ENCODE measurements at places on chromosomes 7 and 10. TPM values are rescaled to one million over a fixed set of nuclear protein-coding genes. Genes with fewer than 3 reads are reported as not detected.
A peak's percentile ranks its signal among the peaks of the same experiment; 100 is the strongest.

- no peaks in the 10 kb centered on the region for H3K27me3 ChIP-seq
- H3K36me3 ChIP-seq = no peaks in the 10 kb centered on the region
- H3K4me1 ChIP-seq = no peaks in the 10 kb centered on the region
These were observed 202.6 kb downstream of the COBL start for GRCh38 chr7:51113962-51114361.

DNA sequence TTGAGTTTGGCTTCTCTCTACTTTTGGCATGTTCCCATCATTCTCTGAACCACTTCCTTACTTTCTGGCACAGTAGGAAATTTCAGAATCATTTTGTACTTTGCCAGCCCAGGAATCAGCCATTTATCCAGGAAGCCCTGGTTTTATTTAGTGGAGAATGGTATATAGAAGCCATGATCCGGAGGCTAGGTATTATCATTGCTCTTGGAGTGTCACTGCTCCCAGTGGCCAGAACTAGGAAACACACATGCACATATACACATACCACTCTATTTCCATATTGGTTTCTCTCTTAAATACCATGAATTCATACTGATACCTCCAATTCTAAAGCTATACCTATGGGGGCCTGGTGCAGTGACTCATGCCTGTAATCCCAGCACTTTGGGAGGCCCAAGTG lies 36.3 kb downstream of the SUFU start:
- no peak overlapping the region for H3K4me3 ChIP-seq
- no peak overlapping the region for H3K27ac ChIP-seq
- no peaks in the 10 kb centered on the region for H3K36me3 ChIP-seq
- H3K27me3 ChIP-seq = no peaks in the 10 kb centered on the region
- no peaks in the 10 kb centered on the region for H3K4me1 ChIP-seq

DNA sequence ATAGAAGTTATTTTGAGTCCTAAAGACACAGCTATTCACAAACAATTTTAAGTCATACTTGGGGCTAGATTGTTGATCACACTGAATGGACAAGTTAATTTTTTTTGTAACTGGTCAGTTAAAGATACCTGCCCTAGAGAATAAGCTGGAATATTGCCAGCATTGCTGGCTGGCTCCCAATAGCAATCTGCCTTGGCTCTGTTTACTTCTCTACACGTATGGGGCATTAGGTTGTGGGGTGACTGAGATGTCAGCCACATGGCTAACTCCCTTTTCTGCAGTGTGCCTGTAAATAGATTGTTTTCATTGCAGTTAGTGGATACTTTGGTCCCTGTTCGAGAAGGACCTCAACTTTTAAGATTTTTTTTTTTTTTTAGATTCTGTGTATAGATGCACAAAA lies 128.2 kb downstream of the SEMA3E start:
- H3K4me3 ChIP-seq = no peak overlapping the region
- no peaks in the 10 kb centered on the region for H3K36me3 ChIP-seq
- H3K27me3 ChIP-seq = no peaks in the 10 kb centered on the region
- peak; percentile 24 for DNase-seq
- H3K4me1 ChIP-seq = peaks cover 45% of the 10 kb centered on the region

FAM25A gene
- total RNA-seq = not detected

- no peak overlapping the region for H3K4me3 ChIP-seq
- DNase-seq = no peak
- H3K27ac ChIP-seq = peak overlapping the region; percentile 67
- H3K36me3 ChIP-seq = no peaks in the 10 kb centered on the region
These were observed 583.3 kb upstream of the SORCS1 start for GRCh38 chr10:107747851-107748250.

MUC12 gene
- total RNA-seq = 1.3 TPM

DNA sequence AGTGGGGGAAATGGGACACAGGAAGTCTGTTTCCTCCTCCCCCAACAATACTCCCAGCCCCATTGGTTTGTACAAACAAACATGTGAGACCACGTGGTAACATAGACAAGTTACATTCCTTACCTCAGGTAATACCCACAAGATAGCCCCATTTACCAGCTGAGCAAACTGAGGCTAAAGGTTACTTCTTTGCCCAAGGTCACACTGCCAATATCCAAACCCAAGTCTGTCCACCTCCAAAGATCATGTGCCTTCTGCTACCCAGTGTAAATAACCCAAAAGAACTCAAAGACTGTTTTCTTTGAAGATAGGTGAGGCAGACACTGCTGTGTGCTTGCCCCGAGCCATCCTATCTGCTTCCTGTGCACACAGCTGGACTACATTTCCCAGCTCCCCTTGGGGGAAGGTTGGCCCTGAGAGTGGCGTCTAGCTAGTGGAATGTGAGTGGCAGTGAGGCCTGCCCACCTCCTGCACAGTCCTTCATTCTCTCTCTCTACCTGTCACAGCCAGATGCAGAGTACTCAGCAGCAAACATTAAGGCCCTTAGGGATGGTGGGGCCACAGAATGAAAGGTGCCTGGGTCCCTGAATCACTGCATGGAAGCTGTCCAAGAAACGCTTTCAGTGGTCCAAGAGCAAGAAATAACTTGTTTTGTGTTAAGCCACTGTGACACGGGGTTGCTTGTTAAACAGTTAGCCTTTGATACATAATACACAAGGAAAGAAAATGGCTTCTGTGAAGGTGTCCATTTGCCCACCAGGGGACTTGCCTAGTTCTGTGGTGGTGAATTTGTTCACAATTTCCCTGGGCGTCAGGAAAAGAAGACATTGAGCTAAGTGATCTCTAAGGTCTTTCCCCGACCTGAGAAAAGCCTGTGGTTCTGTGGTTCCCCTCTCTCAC lies 257.7 kb upstream of the NFE2L3 start:
- no peak overlapping the region for H3K4me3 ChIP-seq
- peaks cover 6% of the 10 kb centered on the region for H3K36me3 ChIP-seq
- H3K27ac ChIP-seq = peak overlapping the region; percentile 42
- peaks cover 30% of the 10 kb centered on the region for H3K4me1 ChIP-seq
- DNase-seq = peak; percentile 73

DNA sequence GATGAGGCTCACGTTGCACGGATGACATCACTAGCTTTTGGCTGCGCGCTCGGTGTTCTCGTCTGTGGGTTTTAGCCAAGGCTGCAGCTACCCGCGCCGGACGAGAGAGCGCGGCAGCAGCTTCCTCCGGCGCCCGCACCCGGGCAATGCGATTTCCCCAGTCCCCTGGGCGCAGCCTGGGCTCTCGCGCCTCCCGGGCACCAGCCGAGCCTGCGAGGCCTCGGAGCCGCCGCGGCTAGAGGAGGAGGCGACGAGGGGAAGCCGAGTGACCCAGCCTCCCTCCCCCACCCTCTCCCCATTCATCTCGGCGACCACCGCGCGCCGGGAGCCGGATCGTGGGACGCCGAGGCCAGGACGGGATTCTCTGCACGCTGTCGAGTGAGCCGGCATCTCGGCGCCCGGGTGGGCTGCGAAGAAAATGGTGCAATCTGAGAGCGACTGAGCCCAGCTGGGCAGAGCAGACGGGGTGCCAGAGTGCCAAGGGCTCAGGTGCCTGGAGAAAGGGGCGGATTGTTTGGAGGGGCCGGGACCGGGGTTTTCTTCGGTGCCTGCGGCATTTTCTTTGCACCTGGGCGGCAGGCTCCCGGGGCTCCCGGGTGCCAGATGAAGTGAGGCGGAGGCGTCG lies 1.2 kb upstream of the TMEM178B start:
- DNase-seq = peak; percentile 35
- H3K27ac ChIP-seq = no peak overlapping the region
- H3K27me3 ChIP-seq = peaks cover 49% of the 10 kb centered on the region
- peaks cover 9% of the 10 kb centered on the region for H3K4me1 ChIP-seq
- peaks cover 29% of the 10 kb centered on the region for H3K36me3 ChIP-seq

DNA sequence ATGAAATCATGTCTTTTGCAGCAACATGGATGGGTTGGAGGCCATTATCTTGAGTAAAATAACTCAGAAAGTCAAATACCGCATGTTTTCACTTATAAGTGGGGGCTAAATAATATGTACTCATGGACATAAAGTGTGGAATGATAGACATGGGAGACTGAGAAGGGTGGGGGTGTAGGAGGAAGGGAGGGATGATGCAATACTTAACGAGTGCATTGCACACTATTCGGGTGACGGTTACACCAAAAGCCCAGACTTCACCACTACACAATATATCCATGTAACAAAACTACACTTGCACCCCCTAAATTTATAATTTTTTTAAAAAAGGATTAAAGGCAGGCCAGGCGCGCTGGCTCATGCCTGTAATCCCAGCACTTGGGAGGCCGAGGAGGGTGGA lies 13.6 kb downstream of the LGI1 start:
- no peaks in the 10 kb centered on the region for H3K36me3 ChIP-seq
- no peak overlapping the region for H3K27ac ChIP-seq
- DNase-seq = no peak
- no peak overlapping the region for H3K4me3 ChIP-seq
- peaks cover 55% of the 10 kb centered on the region for H3K27me3 ChIP-seq
- peaks cover 8% of the 10 kb centered on the region for H3K4me1 ChIP-seq

- peak within 1 kb of the TSS; percentile 8 for H3K27ac ChIP-seq
- H3K36me3 ChIP-seq = peaks cover 16% of the 10 kb centered on the region
- peaks cover 30% of the 10 kb centered on the region for H3K27me3 ChIP-seq
- DNase-seq = peak; percentile 59
- peak within 1 kb of the TSS; percentile 65 for H3K4me3 ChIP-seq
- peaks cover 27% of the 10 kb centered on the region for H3K4me1 ChIP-seq
These were observed at the start of gene LRMDA for GRCh38 chr10:75431180-75432111. Gene LRMDA, plus strand, starts transcription at chr10:75431624.

SPDYE16 gene
- not detected for total RNA-seq

DNA sequence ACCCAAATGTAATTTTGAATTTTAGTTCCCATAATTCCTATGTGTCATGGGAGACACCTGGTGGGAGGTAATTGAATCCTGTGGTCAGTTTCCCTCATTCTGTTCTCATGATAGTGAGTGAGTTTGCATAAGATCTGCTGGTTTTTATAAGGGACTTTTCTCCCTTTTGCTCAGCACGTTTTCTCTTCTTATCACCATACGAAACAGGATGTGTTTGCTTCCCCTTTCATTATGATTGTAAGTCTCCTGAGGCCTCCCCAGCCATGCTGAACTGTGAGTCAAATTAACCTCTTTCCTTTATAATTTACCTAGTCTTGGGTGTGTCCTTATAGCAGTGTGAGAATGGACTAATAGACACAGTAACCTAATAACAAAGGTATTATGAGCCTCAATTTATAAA lies 36.1 kb upstream of the ZNF736 start:
- no peak for DNase-seq
- no peak overlapping the region for H3K4me3 ChIP-seq
- no peaks in the 10 kb centered on the region for H3K27me3 ChIP-seq
- H3K27ac ChIP-seq = no peak overlapping the region
- H3K4me1 ChIP-seq = no peaks in the 10 kb centered on the region

FGFBP3 gene
- total RNA-seq = 1.9 TPM

ARPC1B gene
- total RNA-seq = 107 TPM

- H3K27me3 ChIP-seq = no peaks in the 10 kb centered on the region
- H3K4me3 ChIP-seq = peak overlapping the region; percentile 31
- DNase-seq = peak; percentile 41
- peaks cover 5% of the 10 kb centered on the region for H3K36me3 ChIP-seq
- H3K27ac ChIP-seq = peak overlapping the region; percentile 84
These were observed 985.8 kb downstream of the REEP3 start for GRCh38 chr10:64506963-64507362.

GRCh38 chr10:131070856-131071255 lies 240.7 kb downstream of the TCERG1L start:
- DNase-seq = no peak
- no peaks in the 10 kb centered on the region for H3K4me1 ChIP-seq
- no peaks in the 10 kb centered on the region for H3K36me3 ChIP-seq
- H3K27ac ChIP-seq = no peak overlapping the region
- H3K4me3 ChIP-seq = no peak overlapping the region

FAM25G gene
- not detected for total RNA-seq

GRCh38 chr7:4277936-4278335 lies 404.2 kb upstream of the FOXK1 start:
- H3K27ac ChIP-seq = no peak overlapping the region
- no peaks in the 10 kb centered on the region for H3K36me3 ChIP-seq
- no peak for DNase-seq
- no peaks in the 10 kb centered on the region for H3K27me3 ChIP-seq
- H3K4me3 ChIP-seq = no peak overlapping the region
- H3K4me1 ChIP-seq = no peaks in the 10 kb centered on the region

GRCh38 chr10:127715249-127715648 lies 21.7 kb upstream of the FOXI2 start:
- no peak overlapping the region for H3K27ac ChIP-seq
- H3K36me3 ChIP-seq = no peaks in the 10 kb centered on the region
- no peak overlapping the region for H3K4me3 ChIP-seq
- DNase-seq = no peak

DNA sequence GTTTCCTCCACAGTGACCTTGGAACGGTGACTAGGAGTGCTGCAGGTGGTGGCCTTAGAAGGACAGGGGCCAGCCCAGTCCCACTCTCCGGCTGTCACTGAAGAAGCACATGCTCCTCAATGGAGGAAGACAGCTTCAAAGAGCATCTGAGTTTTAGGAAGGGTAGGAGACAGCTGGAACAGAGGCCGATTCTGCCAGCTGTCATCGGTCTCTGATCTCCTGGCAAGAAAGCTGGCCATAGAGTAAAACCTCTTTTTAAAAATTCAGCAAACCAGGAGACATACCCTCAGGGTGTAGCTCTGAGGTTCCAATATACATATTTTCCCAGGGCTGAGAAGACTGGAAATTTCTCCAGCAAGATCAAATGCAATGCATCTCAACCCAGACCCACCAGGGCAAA lies 55.9 kb downstream of the KCNMA1 start:
- peaks cover 14% of the 10 kb centered on the region for H3K4me1 ChIP-seq
- H3K36me3 ChIP-seq = no peaks in the 10 kb centered on the region
- H3K4me3 ChIP-seq = no peak overlapping the region
- peaks cover 24% of the 10 kb centered on the region for H3K27me3 ChIP-seq
- DNase-seq = no peak

TCF7L2 gene
- total RNA-seq = 43.0 TPM

GRCh38 chr7:98998821-98999725 lies 120.7 kb downstream of the TRRAP start:
- H3K27ac ChIP-seq = no peak overlapping the region
- H3K27me3 ChIP-seq = no peaks in the 10 kb centered on the region
- DNase-seq = no peak
- no peak overlapping the region for H3K4me3 ChIP-seq
- H3K36me3 ChIP-seq = peaks cover 32% of the 10 kb centered on the region
- no peaks in the 10 kb centered on the region for H3K4me1 ChIP-seq

TMEM176B gene
- 7.3 TPM for total RNA-seq

DNA sequence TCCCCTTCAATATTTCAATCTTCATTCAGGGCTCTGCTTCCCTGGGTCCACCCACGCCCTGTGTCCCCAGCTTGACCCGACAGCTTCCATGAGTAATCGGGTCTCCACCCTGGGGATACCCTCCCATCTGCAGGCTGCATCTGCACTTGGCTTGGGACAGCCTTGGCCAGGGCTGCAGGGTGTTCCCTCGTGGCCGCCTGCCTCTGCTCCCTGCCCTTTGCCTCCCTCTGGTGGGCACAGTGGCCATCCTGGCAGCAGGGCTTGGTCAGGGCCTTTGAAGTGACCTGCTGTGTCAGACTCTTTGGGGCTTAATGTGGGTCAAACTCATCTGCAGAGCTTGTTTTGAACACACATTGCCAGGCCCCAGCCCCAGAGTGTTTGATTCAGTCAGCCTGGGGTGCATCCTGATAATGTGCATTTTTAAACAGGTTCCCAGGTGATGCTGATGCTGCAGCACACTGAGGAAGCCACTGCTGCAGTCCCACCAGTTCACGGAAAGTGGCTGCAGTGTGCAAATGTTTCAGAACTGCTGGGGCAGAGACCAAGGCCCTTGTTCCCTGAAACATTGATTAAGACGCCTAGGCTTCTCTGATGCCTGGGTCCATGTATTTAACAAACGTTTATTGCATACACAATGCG lies 80.7 kb upstream of the SEC61G start:
- peak overlapping the region; percentile 27 for H3K27ac ChIP-seq
- no peaks in the 10 kb centered on the region for H3K36me3 ChIP-seq
- peak overlapping the region; percentile 13 for H3K4me3 ChIP-seq
- peaks cover 32% of the 10 kb centered on the region for H3K4me1 ChIP-seq
- peak; percentile 95 for DNase-seq
